ENCODE measurements at places on chromosomes 11 and 22.

DNA sequence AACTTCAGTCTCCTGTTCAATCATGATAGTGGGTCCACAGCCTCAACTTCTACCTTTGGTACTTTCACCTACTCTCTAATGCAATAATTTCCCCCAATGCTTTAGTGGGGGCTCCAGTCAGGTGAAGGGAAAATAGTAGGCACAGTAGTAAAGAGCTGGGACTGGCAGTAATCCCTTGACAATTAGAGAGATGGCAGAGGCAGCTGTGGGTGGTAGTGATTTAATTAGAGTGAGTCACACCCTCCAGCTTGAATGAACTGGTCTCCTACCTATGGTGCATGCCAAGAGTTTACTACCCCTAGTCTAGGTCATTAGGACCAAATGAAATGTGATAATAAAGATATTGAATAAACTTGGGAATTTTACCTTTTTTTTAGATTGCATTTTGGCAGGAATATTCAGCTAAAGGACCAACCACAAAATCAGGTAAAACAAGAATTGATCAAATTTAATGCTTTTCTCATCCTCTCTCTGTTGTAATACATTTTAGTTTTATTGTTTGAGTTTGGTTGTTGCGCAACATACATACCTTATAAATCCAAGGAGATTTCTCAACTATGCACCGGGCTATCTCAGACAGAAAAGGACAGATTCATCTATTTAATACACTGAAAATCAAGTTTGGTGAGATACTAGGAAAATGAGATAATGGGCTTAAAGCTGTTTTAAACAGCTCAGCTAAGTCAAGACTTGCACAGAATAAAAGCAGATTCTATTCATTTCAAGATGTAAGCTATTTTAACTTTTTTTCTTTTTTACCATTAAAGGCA is 9.0 kb downstream of the PRRG4 start:
- no peak for DNase-seq

DNA sequence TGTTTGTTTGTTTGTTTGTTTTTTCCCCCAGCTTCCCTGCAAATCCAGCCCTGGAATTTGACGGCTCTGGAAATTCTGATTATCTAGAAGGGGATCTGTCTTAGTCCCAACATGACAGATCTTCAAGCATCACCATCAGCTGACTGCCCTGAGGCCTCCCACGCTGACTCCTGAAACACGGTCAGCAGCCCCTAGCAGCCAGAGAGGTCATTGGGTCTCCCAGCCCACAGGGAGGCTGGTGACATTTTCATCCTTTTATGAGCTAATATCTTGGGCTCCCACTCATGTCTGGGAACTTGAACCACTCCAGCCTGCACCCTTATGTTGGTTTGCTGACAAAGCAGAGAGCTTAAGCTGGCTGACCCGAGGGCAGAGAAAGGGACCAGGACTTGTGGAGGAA is 66.0 kb upstream of the TIMP3 start:
- DNase-seq = no peak

DNA sequence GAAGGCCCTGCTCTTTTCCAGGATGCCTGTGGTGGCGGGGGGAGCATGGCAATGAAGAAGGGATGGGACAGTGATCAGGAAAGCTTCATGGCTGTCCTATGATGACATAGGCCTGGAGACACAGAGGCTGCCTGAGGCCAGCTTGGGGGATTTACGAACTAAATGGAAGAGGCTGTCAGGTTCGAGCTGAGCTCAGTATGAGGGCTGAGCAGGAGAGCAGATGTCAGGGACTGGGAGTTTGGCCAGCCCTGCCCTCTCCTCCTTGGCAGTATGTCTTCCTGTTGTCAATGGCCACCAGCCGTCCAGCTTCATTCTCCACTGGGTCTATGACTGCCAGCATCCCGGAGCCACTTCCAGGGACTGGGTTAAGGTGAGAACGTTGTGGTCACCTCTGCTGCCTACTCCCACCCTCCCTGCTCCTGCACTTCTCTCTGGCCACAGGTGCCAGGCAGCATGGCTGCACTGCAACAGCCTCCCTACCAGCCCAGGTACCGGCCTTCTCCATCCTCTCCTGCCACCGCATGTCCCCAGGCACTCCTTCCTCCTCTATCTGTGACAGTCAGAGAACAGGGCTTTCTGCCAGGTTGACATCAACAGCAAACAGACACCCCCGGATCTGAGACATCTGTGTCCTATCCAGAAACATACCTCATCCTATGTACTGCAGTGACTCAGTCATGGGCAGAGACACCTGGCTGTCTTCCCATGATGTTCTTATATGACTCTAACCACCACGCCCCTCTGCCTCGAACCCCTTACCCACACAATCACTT is 75.1 kb downstream of the KIRREL3 start:
- DNase-seq = no peak

DNA sequence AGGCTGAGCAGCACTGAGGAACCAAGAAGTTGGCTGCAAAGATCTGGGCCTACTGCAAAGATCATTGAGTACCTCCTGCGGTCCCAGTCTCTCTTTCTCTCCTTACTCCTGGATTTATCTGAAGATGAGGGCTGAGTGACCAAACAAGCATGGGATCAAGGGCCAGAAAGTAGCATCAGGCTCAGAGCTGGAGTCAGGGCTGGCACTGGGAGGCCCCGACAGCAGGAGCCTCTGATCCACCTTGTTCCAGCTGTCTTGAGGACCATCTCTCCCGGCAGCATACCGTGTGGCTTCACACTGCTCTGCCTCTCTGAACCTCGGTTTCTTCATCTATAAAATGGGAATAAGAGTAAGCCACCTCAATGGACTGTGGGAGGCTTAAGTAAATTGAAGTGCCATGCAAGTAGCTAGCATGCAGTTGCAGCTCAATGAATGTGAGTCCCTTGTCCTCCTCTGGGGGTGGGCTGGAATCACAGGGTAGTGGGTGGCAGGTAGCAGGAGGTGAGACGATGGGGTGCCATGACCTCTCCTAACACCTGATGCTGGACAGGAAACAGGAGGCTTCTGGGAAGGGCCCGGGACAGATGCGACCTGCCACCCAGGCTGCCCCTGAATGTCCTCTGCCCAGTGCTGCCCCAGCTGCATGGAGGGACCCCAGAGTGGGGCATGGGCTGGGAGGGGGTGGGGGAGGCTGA is 52.5 kb upstream of the PRDM11 start:
- DNase-seq = no peak

DNA sequence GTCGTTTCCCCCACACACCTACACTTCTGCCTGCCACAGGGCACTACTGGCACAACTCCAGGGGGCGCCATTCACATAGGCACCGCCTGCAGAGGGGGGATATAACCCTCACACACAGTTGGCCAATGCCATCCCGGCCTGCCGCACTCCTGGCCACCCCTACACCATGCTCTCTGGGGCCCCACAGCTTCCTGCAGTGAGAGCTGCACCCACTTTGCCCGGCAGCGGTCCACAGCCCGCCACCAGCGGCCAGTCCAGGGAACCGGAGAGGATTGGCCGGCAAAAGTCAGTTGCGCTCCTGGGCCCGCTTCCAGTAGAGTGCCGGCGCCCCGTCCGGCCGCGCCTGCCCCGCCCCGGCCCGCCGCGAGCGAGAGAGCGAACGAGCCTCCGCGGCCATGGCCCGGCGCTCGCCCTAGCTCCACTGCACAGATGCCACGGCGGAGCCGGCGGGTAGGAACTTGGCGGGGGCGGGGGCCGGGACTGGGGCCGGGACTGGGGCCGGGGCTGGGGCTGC is 25.6 kb upstream of the SUSD2 start:
- no peak for DNase-seq

DNA sequence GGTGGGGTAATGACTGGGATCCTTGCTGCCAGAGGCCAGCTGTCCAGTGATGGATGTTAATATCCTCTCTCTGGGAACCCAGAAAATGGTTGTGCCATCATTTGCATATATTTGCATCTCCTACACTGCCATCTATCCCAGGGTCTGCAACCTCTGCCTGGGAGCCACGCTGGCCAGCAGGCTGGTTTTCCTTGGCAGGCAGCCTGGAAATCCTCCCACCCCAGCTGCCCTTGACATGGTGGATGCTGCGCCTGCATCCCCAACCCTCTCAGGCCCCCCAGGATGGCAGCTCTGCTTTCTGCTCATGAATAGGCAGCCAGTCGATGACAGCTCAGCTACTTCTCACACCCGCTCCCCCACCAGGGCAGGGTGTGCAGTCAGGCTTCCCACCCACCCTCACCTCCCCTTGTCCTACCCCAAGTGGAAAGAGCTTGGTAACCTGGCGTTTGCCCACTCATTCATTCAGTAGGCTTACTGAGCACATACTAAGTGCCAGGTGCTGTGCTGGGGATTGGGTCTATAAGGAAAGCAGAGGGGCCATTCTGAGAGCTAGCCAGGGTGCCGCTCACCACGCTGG is 202.5 kb downstream of the TRIM29 start:
- DNase-seq = no peak

DNA sequence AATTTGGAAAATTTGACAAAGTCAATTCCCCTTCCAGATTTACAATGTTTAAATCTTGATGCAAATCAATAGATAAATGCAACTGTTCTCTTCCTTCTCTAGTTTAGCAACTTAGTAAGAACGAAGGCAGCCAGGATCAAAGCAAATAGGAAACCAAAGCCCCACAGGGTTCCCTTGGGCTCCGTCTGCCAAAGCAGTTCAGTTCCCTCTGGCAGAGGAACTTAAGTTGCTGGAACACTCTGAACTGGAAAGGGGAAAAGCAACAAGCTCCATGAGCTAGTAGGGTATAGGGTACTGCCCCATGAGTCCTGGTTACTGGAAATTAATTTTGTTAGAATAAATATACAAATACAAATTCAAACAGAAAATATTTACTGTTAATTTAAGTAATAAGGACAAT is 91.3 kb downstream of the RELT start:
- no peak for DNase-seq

- DNase-seq = no peak
Measured at GRCh38 chr11:35746356-35747153, 84.0 kb downstream of the TRIM44 start.
